ENCODE measurements at places on chromosomes 3 and 15.

GRCh38 chr3:179949412-179949811 is 87.3 kb downstream of the PEX5L start:
- no peak for DNase-seq

GRCh38 chr15:26095710-26096330 is 232.7 kb upstream of the ATP10A start:
- DNase-seq, result no peak

- DNase-seq, result no peak
Observed at GRCh38 chr3:12004741-12005513, 739 bp downstream of the SYN2 start.

- DNase-seq, result no peak
Observed at GRCh38 chr3:35772381-35773015, 133.2 kb downstream of the ARPP21 start.

DNA sequence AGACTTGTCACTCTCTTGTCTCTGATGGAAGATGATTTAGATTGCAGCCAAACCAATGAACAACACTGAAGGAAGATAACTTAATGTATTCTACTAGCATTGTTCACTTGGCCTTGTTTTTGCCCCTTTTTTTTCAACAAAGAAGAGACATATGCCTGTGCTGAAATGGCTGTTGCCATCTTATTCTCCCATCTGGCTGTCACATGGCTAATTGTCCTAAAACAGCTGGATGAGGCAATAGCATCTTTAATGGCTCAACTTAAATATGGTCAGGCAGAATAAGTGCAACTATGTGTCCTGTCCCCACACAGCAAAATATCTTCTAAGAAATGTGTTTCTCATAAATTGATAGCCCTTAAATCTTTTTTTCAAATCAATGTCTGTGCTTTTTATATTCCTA is 576.9 kb downstream of the TUSC7 start:
- no peak for DNase-seq

GRCh38 chr3:171457607-171458061 is 2.6 kb downstream of the TNIK start:
- DNase-seq, result no peak

DNA sequence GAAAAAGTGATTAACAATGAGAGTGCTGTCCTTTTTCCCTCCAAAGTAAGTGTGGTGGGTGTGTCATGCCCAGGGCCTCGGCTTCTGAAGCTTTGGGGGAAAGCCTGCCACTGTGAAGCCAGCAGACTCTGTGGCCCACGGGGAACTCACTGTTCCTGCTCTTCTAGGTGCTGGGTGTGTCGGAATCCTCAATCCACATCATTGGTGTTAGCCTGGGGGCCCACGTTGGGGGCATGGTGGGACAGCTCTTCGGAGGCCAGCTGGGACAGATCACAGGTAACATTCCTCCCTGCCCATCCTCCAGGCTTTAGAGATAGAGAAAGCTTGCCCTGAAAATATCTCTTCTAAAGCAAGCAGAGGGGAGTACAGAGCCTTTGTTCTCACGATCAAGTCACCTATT is 11.6 kb downstream of the PLA1A start:
- DNase-seq, result no peak

DNA sequence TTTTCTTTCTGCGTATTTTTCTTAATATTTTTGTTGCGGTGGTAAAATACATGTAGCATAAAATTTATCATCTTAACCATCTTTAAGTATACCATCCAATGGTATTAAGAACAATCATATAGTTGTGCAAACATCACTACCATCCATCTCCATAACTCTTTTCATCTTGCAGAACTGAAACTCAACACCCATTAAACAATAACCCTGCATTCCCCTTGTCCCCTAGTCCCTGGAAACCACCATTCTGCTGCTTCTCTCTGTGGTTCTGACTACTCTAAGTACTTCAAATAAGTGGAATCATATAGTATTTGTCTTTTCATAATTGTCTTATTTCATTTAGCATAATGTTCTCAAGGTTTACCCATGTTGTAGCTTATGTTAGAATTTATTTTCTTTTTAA is 67.3 kb upstream of the EOMES start:
- no peak for DNase-seq

DNA sequence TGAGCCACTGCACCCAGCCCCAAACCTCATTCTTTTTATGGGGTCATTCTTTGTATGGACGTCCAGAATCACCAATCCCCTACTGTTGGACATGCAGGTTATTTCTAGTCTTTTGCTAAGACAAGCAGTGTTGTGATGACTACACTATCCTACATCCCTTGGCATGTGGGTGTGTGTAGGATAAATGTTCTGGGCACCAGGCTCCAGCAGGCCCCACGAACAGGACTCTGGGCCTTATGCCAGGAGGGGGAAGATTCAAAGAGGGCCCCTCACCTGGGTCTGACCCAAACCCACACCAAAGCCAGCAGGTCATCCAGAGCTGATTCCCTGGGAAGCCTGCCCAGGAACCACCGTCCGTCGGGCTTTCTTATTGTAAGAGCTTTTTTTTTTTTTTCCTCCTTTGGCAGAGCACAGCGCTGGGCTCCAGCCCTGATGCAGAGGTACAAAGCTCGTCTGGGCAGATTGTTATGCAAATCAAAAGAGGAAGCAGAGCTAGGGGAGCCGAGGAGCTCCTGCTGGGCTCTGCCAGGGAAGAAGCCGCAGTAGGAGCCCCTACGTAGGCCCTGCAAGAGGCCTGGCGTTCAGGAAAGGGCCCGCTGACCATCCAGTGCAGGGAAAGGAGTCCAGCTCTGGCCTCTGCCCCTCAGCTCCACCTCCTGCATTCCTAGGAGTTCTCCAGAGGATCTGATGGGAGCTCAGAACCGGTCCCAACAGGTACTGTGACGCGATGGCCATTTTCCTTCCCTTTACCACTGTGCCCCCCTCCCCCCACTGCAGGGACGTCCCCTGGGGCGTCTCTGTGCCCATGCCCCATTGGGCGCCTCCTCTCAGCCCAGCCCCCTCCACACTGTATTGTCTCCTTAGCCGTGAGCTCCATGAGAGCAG is 29.0 kb upstream of the FURIN start:
- peak; percentile 44 for DNase-seq

DNA sequence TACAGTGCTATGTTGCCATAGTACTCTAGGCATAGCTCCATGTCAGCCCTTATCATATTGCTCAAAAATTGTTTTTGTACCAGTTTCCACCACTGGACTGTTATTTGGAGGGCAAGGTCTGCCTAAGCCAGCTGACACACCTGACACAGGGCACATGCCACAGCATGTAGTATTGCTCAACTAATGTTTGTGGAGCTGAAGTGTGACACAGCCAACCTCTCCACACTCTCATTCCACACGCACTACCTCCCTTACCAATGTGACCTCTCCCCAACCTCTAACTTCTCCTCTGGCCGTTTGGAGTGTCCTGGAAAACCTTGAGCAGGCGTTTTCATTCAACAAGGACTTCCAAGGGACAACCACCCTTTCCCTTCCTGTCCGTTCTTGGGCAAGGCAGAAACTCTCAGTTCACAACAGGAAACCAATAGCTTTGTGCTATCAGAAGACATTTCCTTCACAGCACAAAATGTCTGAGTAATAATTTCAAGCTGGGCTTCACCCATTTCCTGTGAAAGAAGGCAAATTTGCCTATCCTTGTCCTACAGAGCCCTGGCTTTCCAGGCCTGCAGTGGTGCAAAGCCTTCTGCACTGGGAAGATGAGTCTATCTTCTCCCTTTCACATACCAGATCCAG is 38.4 kb downstream of the TLNRD1 start:
- DNase-seq, result no peak

GRCh38 chr15:48861813-48862431 is 16.0 kb upstream of the EID1 start:
- peak; percentile 73 for DNase-seq

DNA sequence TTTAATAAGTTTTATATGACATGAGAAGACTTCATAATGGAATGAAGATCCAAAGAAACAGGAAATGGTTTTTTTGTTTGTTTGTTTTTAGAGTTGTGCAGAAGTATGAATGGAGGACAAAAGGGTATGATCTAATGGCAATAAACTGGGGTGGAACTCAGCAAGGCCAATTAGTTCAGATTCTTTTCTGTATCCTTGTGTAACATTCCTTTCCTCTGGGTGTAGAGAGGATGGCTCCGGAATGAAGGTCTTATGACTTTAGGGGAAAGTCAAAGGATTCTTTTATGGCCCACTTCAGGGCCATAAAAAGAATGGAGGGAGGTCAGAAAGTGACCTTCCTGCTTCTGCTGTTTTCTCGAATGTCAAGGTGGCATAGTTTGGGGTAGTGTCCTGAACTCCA is 152.6 kb downstream of the DPH6 start:
- DNase-seq, result no peak

GRCh38 chr3:57755368-57755675 is 787 bp upstream of the SLMAP start:
- DNase-seq, result no peak
